Hematopoietic multipotent progenitor cell treated with erythropoietin and hydrocortisone succinate and interleukin-3 and kit ligand, for 17 days (in vitro differentiated cells): ENCODE measurements at places on chromosomes 1 and 21.

GRCh38 chr21:33566514-33566913 is 22.0 kb downstream of the DONSON start:
- DNase-seq, result no peak

- DNase-seq, result no peak
Measured at GRCh38 chr1:43464681-43465504, 11.2 kb upstream of the HYI start.

- DNase-seq, result no peak
Measured at GRCh38 chr1:228898582-228898992, 163.3 kb downstream of the RHOU start.

DNA sequence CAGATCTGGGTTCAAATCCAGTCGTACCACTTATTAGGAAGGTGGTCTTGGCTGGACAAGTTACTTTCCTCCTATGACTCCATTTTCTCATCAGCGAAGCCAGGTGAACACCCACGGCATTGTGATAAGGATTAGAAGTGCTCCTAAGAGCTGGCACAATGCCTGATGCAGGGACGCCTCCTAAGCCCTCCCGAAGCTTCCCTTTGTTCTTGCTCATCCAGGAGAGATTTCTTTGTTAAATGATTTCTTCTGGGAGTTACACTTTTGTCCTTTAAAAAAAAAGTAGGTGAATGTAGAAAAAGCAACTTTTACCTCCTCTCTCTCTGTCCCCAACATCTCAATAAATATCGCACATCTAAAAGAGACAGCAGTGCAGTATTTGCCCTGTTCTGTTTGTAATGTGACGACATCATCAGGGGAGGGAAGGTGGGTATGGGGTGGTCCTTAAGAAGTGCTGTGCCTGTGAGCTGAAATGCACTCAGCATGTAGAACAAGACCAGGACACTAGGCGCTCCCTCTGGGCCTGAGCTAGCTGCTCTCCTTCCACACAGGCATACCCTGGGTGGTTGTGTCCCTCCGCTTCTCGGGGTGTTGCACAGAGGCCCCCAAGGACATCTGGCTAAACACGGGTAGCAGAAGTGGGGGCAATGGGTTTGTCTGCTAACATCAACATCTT is 43.9 kb downstream of the SUSD4 start:
- DNase-seq, result no peak

- no peak for DNase-seq
Measured at GRCh38 chr1:179952186-179952585, 2.4 kb upstream of the CEP350 start.

GRCh38 chr1:112079446-112079845 is 90.0 kb upstream of the KCND3 start:
- DNase-seq, result no peak

GRCh38 chr1:170692866-170693575 is 29.1 kb downstream of the PRRX1 start:
- no peak for DNase-seq

DNA sequence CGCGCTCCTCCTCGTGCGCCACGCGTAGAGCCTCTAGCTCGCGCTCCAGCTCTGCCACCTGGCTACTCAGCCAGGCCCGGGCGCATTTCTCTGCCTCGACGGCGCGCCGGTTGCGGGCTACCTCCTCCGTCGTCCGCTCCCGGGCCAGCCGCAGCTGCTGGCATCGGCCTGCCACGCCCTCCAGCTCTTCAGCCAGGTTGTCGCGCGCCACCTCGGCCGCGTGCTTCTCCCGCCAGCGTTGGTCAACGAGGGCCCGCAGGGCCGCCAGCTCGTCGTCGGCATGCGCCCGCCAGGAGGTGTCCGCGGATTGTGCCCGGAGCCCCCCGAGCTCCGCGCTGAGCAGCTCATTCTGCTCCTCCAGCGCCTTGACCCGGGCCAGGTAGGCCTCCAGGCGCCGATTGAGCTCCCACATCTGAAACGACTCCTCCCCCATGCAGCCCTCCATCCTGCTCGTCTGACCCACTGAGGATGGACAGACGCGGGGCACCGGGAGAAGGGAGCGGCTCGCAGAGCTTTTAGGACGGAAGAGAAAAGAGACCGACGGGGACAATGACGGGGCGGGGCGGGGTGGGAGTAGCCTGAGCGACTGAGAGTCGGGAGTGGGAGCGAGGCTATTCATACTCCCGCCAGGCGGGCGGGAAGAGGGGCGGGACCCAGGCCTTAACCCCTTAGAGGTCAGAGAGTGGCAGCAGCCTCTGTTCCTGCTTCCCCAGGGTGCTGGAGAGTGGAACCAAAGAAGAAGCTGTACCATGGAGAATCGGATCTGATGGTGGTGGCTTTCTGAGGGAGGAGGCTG is at the start of gene NES:
TSS of gene NES (minus strand) at position 588 of the 796 bp plus-strand sequence. CDS start at position 445, 143 bp downstream.
- DNase-seq, result no peak

- DNase-seq, result no peak
Measured at GRCh38 chr1:228036701-228037231, 30.0 kb downstream of the WNT3A start.

GRCh38 chr1:214271995-214272731 is 8.8 kb upstream of the SMYD2 start:
- no peak for DNase-seq

DNA sequence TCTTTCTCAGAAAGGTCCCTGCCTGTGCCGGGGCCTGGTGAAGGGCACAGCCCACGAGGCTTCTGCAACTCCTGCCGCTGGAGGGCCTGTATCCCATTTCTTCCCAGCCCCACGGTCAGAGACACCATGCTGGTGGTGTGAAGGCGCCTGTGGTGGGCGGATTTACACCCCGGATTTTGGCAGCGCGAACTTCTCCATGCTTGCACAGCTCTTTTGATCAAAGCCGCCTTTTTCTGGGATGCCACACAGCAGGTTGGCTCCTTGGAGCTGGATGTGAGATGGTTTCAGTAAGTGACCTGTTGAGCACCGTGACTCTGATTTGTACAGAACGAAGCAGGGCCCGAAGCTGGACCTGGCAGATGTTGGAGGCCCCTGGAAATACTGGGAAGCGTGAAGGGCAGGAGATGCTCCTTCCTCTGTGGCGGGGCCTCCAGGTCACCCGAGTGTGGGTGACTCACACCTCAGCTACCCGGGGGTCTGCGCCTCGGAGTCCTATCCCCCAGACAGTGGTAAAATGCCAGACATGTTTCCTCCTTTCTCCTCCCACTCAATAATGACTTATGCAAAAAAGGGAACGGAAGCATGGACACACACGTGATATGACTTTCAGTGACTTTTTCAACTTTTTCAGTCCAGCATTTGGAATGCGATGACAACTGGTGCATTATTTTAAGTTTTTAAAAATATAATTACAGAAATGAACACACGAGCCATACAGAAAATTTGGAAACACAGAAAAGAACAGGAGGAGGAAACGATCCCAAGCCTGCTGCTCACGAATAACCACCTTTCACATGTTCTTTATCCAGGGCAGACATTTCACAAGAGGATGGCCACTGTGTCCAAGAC is 9.0 kb downstream of the UMODL1 start:
- no peak for DNase-seq

GRCh38 chr1:154154534-154155191 is at the start of gene NUP210L:
Gene NUP210L, minus strand, starts transcription at chr1:154155073.
- DNase-seq, result no peak

DNA sequence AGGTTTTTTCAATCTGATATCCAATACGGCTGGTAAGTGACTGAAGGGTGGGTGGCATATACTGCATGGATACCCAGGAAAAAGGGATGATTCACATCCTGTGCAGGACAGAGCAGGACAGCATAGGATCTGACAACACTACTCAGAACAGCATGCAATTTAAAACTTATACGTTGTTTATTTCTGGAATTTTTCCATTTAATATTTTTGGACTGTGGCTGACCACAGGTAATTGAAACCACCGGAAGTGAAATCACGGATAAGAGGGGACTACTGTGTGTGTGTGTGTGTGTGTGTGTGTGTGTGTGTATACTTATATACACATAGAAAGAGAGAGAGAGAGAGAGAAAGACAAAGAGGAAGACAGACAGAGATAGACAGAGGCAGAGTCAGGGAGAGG is 23.0 kb downstream of the ERICH3 start:
- DNase-seq, result no peak
